NCI-H748 treated with DMSO at 0.1 percent for 48 hours (cell line): ENCODE measurements at places on chromosomes 6 and 20.

DNA sequence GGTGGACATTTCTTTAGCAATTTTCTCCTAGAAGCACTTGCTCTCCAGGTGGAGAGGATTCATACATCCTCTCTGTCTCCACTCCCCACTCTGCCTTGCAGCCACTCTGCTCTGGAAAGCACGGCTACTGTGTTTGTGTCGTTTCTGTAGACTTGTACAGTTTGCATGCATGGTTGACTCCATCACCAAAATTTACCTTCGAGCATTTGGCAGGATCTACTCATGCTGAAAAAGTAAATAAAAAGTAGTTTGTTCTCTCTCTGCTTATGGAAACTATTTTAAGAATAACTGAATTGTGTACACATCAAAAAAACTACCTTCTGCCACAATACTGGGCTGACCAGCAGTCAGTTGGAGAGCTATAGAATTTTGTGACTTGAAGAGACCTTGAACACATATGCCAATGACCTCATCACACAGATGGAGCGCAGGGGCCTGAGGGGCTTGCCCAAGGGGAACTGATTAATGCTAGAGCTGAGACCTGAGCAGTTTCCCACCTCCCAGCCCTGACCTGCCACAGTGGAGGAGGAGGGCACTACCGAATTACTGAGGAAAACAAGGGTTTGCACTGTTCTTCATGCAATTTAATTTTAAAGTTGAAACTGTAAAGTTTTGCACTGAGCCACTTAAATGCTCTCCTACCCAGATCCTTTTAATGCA is 33.7 kb upstream of the FOXQ1 start:
- DNase-seq, result no peak

GRCh38 chr6:72651967-72652956 is 30.4 kb downstream of the KCNQ5 start:
- no peak for DNase-seq

DNA sequence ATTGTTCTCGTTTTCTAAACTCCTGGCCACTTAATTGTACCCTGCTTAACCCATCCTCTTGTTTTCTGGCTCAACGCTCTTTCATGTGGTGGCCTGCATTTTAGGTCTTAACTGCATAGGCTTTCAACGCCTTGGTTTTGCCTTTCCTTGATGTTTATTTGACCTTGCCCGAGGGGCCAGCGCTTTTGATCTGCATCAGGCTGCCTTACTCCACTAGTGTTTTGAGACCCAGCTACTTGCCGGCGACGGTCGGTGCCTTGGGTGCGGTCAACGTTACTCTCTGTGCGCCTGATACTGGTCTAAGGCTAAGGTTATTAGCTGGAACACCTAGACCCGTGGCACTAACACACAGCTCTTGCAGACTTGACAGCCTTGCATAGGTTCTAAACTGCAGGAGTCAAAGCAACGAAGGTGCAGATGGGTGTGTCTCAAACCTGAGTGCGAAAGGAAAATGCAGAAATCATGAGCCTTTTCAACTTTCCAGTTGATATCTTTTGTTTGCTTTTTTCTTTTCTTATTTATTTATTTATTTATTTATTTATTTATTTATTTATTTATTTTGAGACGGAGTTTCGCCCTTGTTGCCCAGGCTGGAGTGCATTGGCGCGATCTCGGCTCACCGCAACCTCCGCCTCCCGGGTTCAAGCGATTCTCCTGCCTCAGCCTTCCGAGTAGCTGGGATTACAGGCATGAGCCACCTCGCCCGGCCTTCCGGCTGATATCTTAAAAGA is 138.8 kb downstream of the HFE start:
- DNase-seq, result no peak

DNA sequence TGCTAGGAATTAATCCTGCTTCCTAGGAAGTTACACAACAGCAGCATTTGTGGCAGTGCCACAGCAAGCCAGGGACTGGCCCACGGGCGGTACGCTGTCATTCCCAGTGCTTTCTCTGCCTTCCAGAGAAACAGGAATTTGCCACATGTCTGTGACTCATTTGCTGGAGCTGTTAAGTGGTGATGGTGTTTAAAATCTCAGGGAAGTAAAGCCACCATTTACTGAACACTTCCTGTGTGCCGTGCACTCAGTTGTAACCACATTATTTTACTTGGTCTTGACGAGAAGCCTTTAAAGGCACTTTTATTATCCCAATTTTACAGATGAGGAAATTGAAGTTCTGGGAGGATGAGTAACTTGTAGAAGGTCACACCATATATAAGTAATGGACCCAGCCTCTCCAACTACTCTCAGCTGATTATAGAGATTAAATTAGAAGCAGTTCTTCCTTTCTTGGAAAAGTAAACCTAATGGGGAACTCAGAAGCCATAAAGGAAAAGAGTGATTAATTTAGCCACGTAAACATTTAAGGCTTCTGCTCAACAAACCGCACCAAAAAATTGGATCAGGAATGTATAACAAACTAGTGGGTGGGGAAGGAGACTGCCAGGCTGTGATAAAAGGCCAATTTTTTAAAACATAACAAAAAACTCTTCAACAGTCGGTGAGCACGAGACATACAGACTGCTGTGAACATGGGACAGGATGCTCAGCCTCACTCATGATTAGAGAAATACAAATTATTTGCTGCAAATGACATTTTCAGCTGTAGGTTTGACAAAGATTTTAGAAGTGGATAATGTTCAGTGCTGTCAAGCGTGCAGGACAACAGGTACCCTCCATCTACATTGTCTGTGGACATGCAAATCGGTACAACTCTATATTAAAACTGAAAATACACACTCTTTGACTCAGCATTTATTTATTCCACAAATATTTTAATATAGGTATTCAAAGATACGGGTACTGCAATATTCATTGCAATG is 311.2 kb downstream of the NRN1 start:
- no peak for DNase-seq

DNA sequence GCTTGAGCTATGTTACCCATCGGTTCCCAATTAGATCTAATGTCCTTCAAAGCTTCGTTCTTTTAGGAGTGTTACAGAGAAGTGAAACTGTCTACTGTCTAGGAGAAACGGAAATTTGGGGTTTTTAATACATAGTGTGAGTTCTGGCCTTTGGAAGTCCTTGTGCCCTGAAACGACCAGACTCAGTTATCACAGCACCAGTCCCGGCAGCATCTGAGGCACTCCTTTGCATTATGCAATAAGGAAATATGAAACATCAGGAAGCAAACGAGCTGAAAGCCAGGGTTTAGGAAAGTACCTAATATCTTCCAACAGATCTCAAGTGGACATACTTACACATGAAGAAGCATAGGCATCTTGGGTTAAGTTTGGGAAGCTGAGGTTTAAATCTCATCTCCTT is 61.8 kb upstream of the ADGRF1 start:
- DNase-seq, result no peak
